Stimulated activated CD8-positive, alpha-beta memory T cell treated with anti-CD3 and anti-CD28 coated beads, Interleukin-15, amount 100 ng/mL, for 24 hours (primary cell): ENCODE measurements at places on chromosomes 6 and 20.

GRCh38 chr6:140433072-140433471 is 1058.6 kb upstream of the CITED2 start:
- DNase-seq, result no peak

DNA sequence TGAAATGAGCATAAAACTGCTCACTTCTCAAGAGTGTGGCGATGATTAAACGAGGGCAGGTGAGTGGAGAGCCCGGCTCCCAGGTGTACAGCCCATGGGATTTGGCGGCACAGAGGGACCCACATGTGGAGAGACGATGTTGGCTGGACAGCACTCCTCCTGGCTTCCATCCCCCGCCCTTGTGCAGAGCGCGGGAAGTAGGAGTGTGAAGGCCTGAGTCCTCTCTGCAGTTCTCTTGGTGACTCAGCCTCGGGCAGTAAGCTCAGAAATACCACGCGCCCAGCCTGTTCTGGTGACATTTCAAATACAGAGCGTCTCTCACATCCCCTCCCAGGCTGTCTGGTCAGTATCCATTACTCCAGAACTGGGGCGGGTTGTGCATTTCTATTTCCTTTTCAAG is 94.2 kb upstream of the SRSF6 start:
- no peak for DNase-seq

- DNase-seq, result no peak
Observed at GRCh38 chr20:61254881-61255626, 3.0 kb downstream of the CDH4 start.

DNA sequence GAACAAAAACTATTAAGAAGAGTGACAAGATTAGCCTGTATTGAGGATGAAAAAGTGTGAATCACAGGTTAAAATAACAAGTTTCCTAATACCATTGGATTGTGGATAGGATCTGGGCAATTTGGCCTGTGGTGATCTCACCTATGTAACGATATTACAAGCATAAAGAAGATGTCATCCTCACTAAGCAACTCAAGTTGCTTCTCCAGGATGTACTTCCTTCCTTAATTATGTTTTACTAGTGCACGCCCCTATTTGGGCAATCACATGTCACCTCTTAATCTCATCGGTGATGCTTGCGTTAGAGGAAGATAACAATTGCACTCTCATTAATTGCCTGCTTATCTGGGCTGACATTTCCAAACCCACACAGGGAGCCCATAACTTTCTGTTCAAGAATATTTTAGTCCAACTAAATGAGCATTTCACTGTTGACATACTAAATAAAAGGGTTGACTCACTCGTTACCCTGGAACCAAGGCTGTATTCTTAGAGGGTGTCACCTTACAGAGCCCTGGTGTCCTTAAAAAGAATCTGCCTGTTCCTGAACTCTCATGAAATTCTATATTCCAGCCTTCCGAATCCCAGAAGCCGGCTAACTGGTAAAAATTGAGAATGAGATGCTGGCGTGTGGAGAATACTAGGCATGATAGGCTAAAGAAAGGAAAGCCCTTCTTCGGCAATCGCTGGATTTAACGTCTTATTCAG is 88.2 kb upstream of the ATXN1 start:
- no peak for DNase-seq

- no peak for DNase-seq
Observed at GRCh38 chr6:110681543-110682459, 133.5 kb downstream of the CDK19 start.

- no peak for DNase-seq
Observed at GRCh38 chr6:20861481-20861880, 327.2 kb downstream of the CDKAL1 start.

- DNase-seq, result no peak
Observed at GRCh38 chr20:6595704-6596103, 171.8 kb upstream of the BMP2 start.

GRCh38 chr6:12298017-12298978 is 8.1 kb downstream of the EDN1 start:
- no peak for DNase-seq

DNA sequence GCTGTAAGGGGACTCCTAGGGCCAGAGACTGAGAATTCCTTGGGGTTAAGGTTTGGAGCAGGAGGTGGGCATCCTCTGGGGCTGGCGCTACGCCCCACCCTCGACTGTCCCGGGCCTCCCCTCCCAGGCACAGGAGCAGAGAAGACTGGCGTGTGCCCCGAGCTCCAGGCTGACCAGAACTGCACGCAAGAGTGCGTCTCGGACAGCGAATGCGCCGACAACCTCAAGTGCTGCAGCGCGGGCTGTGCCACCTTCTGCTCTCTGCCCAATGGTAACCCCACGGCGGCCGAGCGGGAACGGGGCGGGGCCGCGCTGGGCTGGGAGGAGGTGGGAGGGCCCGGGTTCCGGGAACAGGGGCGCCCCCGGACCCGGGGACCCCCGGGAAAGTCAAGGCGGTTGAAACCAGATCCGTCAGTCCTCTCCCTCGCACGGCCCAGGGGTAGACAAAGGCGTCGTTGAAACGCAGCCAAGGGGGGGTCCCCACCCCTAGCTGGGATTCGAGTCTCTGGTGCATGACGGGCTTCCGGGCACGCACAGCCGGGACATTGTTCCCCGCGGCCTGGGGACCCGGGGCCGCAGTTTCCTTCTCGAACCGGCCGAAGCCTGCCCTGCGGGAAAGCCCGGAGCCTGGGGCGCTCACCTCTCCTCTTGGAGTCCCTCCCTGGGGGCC is 844 bp downstream of the WFDC2 start:
- no peak for DNase-seq

DNA sequence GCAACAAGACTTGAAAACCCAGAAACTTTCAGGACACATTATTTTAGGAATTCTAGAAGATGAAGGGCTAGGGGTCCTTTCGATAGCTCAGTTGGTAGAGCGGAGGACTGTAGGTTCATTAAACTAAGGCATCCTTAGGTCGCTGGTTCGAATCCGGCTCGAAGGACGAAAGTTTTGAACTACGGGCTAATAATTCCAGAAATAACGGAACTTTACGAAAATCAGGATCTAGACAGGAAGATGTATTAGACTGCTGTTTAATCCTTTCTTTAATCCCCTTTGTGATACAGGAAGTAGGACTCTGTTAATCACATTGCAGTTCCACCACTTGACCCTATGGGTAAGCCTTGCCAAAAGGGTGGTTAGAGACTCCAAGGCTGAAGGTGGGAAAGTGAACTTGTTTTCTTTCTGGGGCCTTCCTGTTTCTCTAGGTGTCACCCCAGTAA is 21.2 kb upstream of the ABT1 start:
- no peak for DNase-seq

GRCh38 chr6:151493804-151494234 is at the start of gene CCDC170:
Gene CCDC170 (plus strand): TSS chr6:151494017. CDS start chr6:151494129, 112 bp downstream.
- no peak for DNase-seq

GRCh38 chr6:3318226-3318625 is 59.5 kb downstream of the PSMG4 start:
- DNase-seq, result no peak

DNA sequence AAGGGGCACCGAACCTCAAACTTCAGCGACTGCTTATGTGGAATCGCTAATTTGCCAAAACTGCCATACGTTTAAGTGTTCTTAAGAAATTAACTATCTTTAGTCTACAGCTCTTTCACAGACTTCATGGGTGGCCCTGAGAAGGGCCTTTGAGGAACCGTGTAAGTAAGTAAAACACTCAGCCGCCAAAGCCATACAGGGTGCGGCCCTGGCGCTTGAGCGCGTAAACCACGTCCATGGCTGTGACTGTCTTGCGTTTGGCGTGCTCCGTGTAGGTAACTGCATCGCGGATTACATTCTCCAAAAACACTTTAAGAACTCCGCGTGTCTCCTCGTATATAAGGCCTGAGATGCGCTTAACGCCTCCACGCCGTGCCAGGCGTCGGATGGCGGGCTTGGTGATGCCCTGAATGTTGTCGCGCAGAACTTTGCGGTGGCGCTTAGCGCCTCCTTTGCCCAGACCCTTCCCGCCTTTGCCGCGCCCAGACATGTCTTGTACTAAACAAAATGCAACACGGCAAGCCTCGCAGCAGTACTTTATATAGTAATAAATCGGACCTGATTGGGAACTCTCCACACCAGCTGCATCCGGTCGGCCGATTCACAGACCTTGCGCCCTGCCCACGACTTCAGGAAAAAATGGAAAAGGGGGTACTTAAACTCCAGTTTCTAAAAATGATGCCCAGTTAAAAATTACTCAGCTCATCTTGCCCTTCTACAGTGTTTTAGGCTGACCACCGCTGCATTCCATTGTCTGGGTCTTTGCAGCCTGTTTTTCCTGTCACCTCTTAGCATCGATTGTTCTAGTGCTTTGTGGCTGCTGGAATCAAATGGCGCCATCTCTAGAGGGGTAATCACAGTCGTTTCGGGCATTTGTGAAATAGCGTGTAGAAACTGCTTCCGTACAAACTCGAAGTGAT is 38.9 kb downstream of the OR2B2 start:
- DNase-seq, result no peak

GRCh38 chr20:57432862-57433491 is 41.8 kb downstream of the RBM38 start:
- no peak for DNase-seq

GRCh38 chr6:89146718-89147700 is 1.2 kb downstream of the PM20D2 start:
- no peak for DNase-seq

DNA sequence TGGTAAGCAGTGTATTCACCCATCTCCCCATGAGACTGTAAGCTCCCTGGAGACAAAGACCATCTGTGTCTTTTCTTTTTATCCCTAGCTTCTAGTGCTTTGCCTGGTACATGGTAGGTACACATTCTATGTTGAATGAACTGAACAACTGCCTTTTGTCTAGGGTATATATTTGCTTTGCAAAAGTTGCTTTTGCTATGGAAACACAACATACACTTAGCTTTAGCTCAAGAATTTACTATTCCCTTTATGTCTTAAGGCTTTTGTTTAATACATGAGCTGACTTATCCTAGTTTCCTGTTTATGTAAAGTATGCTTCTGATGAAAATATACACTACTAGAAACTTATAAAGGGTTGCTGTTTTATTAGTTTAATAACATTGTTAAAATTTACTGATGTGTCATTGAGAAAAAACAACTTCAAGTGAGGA is 198.2 kb downstream of the PRL start:
- DNase-seq, result no peak

- DNase-seq, result no peak
Observed at GRCh38 chr20:59701236-59701635, 96.9 kb downstream of the PHACTR3 start.

DNA sequence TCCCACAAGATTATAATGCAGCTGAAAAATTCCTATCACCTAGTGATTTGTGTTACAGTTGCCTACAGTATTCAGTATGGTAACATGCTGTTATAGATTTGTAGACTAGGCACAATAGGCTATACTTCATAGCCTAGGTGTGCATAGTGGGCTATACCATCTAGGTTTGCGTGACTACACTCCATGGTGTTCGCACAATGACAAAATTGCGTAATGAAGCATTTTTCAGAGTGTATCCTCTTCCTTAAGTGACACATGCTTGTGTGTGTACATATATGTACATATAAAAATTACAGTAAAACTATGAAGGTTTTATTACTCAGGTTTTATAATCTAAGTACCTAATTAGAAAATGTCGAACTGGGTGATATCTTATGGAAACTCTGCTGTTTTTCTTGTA is 133.0 kb downstream of the FARS2 start:
- no peak for DNase-seq

GRCh38 chr20:6575912-6576401 is 191.5 kb upstream of the BMP2 start:
- DNase-seq, result no peak

DNA sequence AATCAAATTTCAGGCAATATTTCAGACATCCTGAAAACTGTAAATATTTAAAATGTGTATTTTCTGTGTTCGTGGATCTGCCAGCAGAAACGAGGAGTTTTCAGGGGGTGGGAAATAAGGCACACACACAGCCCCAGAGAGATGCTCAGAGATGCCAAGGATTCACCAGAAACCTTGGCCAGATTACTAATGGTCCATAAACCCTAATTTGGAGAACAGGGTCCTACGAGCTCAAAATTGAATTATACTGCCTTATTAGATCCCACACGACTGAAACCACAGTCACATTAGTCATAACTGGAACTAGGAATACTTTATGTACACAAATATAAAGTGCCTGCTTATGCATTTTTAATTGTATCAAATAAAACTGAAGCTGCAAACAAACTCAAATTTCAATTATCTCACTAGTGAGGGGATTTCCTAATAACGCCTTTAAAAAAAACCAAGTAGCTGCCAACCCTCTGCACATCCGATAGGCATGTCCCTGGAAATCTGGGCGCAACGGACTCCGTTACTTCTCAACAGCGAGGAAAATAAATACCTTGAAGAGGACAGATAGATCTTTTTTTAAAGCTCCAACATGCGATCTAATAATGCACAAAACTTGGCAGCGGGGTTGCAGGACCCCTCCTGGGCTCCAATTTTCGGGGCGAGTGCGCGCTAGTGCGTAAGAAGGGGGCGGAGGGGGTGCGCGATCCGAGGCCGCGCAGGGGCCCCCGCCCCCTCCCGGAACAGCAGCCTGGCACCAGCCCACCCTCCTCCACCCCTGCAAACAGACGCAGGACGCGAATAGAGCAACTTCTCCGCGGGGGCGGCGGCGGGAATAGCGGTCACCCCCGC is 897 bp downstream of the CHD6 start:
- DNase-seq, result peak; percentile 15

DNA sequence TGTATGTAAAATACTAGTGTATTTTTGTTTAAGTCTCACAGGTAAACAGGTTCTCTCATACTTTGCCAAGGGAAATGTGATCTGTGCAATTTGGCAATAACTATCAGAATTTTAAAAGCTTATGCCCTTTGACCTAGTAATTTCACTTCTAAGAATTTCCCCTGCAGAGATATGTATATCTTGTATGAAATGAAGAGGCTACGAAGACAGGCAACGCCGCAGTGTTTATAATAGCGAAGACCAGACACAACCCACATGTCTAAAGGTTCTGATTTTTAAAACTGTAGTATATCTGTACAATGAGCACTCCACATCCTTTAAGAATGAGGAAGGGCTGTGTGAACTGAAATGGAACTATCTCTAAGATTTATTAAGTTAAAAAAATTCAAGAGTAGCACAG is 7.5 kb downstream of the TRAF3IP2 start:
- DNase-seq, result no peak

DNA sequence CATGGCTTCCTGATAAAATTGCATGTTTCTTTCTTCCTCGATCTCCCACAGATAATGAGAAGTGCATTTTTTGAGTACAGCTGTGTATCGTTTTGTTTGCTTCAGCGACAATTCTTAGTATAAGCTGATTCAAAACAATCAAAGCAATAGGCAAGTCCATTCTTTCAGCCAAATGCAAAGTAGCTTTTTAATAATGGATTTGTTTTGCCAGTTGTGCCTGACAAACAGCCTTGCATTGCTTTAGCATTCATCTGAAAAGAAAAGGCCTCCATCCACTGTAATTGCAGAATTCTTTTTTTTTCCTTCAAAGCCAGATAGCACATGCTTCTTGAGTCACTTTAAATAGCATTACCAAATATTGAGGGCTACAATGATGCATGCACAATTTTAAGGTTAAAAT is 32.0 kb downstream of the TTLL2 start:
- no peak for DNase-seq
